ENCODE measurements at places on chromosomes 2 and 18. TPM values are rescaled to one million over a fixed set of nuclear protein-coding genes. Genes with fewer than 3 reads are reported as not detected.
A peak's percentile ranks its signal among the peaks of the same experiment; 100 is the strongest.

- no peak for DNase-seq
Measured at GRCh38 chr2:9397201-9397600, 26.1 kb downstream of the ITGB1BP1 start.

DNA sequence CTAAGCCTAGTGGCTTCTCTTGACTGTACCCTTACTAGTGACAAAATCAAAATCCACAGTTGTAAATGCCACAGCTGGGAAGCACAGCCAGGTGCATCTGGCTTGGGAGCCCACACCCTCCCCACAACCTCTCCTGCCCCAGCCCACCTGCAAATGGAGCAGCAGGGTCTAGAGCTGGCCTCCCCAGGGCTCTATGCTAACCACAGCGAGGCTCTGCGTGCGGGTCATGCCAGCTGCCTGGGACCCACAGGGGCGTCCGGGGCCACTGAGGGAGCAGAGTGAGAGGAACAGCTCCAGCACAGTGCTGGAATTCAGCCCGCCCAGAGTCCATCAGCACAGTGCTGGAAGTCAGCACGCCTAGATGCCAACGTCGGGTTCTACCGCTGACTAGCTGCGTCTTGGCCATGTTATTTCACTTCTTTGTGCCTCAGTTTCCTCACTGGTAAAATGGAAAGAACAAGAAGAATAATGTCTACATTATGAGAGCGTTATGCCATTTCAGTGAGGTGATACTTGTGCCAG lies 109.1 kb upstream of the ID2 start:
- DNase-seq = no peak

- DNase-seq = no peak
Measured at GRCh38 chr2:167355821-167356220, 467.5 kb downstream of the XIRP2 start.

GRCh38 chr2:183497861-183498260 lies 373.6 kb downstream of the NUP35 start:
- DNase-seq = no peak

DNA sequence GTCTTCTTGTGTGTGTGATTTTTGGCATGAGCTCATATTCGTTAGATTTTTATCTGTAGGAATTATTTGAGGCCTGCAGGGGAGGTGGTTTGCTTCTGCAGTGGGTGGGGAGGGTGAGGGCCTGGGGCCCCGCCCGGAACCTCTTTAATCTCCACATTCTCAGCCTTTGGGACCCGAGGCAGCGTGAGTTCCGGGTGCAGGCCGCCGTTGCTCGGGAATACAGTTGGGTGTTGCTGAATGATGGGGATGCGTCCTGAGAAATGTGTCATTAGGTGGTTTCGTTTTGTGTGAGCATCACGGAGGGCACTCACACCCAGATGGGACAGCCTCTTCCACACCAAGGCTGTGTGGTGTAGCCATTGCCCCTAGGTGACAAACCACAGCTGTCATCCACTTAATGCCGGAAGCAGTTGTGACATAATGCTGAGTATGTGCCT lies 13.7 kb upstream of the GAL3ST2 start:
- peak; percentile 30 for DNase-seq

TWIST2 gene
- not detected for total RNA-seq

ARHGEF33 gene
- total RNA-seq = 0.39 TPM
